ENCODE measurements at places on chromosomes 3 and 15. TPM values are rescaled to one million over a fixed set of nuclear protein-coding genes. Genes with fewer than 3 reads are reported as not detected.

Gene FAM107A
- polyA plus RNA-seq: 0.77 TPM

Gene SCAMP5
- 11.5 TPM for polyA plus RNA-seq

Gene TATDN2
- 43.3 TPM for polyA plus RNA-seq

Gene OCA2
- 17.2 TPM for polyA plus RNA-seq

Gene ROBO2
- polyA plus RNA-seq: 66.1 TPM

Gene ACKR4
- polyA plus RNA-seq: 2.4 TPM

Gene GOLGA8G
- 0.05 TPM for polyA plus RNA-seq

Gene SLC2A2
- polyA plus RNA-seq: not detected

Gene CTXN2
- polyA plus RNA-seq: not detected

Gene CKMT1A
- polyA plus RNA-seq: 0.12 TPM

- no peak for DNase-seq
These were observed 29.7 kb downstream of the VGLL3 start for GRCh38 chr3:86961297-86961696.

DNA sequence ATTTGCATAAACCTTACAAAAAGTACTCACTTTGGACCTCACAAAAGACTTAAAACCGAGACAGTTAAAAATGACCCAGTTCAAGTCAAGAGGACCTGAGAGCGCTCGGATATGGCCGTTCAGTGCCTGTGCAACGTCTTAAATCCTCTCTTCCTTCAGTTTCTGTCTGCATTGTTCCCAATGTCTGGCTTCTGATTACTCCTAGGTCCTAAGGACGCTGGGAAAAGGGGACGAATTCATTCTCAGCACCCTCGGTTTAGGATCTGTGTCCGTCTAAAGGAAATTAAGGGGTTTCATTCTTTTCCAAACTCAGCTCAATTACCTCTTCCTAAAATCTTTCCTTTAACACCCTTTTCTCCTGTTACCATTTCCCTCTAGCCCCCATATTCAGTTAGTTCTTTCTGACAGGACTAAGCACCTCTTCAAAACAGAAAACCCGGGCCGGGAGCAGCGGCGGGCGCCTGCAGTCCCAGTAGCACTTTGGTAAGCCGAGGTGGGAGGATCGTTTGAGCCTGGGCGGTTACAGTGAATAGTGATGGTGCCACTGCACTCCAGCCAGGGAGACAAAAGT is 970 bp downstream of the DPPA4 start:
- peak; percentile 21 for DNase-seq

DNA sequence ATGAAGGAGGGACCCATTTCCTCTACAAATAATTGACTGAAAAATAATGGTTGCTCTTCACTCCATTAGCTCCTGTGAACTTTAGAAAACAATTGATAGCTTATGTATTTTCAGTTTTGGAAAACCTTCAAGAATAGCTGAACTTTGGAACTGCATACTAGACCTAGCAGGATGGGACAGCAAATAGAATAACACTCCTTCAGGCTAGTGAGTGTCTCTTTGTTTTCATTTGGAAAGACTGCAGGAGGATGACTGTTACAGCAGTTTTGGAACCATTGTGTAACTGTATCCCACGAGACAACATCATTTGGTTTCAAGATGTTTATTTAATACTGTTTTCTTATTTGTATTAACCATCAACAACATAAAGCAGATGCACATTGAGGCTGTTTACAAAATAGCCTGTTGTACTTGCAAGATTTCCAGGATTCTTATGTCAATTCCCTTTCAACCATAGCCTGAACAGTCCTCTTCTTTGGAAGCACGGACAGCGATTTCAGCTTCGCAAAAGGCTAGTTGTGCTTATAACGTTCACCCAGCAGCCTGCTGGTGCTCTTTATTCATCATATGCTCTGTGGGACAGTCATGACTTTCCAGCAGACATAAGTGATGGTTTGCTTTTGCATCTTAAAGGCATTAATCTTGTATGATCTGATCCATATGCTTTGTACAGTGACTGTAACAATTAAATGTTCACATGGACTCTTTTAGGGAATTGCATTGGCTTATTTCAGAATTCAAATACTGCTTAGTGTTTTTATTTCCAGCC is 335.5 kb downstream of the IL5RA start:
- DNase-seq: no peak

GRCh38 chr3:87461443-87461842 is 185.1 kb upstream of the POU1F1 start:
- DNase-seq: no peak

DNA sequence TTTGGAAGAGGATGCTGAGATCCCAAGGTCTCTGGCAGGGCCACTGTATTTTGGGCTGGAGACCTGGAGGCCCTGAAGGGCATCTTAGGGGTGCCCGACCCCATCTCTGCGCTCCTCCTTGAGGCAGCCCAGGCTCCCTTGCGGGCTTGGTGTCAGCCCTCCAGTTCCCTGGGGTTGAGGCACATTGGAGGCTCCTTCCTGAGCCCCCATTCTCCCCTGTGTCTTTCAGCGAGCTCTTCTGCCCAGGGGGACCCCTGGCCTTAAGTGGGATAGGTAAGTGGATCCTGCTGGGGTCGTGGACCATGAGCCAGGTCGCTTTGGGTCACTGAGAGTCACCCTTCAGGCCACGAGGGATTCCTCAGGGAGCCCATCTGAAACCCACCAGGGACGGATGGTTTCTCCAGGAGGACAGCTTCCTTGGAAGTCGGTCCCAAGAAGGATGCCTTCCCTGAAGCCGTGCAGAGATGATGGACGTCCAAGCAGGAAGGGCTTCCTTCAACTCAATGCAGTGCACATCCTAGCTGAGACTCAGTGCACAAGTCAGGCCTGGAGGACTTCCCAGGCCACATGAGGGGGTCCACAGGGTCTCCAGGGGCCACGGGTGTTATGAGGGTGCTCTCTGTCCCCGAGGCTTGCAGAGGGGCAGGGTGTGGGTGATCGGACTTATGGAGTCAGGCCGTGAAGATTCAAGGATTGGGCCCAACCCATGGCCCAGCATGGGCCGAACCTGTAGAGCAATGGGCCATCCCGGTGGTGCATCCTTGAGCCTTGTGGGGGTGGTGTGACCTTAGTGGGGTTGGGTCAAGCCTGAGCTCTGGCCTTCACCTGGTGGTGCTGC is 224.3 kb downstream of the SNRPN start:
- no peak for DNase-seq

GRCh38 chr15:62853114-62853840 is 189.3 kb upstream of the TPM1 start:
- DNase-seq: no peak

- no peak for DNase-seq
These were observed 733.0 kb downstream of the ZPLD1 start for GRCh38 chr3:103167850-103168249.

DNA sequence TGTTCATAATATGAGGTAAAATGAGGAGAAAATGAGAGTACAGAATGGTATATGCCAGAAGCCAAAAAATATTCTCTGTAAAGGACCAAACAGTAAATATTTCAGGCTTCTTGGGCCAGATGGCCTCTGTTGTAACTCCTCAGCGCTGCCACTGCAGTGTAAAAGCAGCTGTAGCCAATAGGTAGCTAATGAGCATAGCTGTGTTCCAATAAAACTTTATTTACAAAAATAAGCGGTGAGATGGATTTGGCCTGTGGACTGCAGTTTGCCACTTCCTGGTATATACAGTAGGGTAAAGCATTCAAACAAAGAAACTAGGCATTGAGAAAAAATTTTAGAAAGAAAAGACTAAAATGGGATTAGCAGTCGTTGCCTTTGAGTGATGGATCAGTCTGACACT is 51.5 kb downstream of the BFSP2 start:
- no peak for DNase-seq

DNA sequence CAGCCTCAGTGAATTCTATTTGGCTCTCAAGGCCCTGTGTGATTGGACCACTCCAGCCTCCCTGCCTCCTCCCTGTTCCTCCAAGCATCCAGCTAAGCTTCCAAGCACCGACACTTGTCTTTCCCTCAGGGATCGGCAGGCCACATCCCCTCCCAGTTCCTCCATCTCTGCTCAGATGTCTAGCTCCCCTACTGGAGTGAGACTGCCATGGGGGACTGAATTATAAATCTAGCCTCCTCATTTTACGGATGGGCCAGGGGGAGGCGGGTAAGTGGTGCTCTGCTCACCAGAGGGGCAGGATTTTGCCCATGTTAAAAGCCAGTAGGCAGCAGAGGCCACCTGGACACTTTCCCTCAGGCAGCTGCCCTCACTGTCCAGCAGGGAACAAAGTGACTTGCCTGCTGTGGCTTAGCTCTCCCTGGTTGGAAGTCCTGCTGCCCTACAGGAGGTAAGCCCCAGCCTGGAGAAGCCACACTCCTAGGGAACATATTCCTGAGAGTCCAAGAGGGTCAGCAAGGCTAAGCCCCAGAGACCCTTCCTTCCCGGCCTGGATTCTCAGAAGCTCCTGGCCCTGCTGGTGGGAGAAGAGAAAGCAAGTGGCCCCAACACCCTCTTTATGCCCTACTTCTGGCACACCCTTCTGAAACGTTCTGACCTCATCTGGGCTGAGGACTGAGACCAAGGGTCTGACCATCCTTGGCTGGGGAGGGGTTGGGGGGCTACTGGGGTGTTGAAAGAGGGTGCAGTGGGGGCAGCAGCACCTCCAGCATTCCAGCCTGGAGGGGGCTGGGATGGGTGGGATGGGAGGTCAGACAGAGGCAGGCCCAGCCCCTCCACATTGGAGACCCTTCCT is 9.1 kb upstream of the HHATL start:
- DNase-seq: no peak

GRCh38 chr15:67101911-67102598 is 36.7 kb downstream of the SMAD3 start:
- DNase-seq: no peak

DNA sequence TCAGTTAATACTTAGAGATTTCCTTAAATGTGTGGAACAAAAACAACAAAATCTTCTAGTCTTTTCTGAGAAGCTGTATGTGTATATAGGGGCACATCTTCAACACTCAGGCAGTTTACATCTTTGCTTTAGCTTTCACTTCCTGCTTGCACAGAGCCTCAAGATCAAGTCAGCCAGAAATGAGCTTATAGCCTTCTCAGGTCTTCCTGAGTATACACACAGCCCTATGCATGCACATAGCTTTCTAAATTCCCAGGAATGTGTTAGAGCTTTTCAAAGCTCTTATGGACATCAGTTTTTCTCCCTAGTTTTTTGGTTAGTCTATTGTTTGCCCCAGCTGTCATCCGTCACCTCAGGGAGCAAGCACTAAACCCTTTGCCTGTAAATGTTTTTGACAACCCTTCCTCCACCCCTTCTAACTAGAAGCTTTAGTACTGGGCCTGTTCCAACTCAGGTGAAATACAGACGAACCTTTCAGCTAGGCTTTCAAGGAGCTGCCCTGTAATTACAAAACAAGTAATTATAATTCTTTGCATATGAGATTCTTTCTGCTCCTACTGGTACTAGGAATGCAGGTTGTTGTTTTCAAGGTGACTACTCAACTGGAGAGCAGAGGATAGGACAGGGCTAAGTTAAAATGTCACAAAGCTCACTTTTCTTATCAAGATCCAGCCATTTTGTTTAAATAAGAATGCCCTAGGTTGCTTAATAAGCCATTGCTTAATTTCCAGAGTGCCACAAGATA is 22.6 kb upstream of the MTMR10 start:
- DNase-seq: no peak

DNA sequence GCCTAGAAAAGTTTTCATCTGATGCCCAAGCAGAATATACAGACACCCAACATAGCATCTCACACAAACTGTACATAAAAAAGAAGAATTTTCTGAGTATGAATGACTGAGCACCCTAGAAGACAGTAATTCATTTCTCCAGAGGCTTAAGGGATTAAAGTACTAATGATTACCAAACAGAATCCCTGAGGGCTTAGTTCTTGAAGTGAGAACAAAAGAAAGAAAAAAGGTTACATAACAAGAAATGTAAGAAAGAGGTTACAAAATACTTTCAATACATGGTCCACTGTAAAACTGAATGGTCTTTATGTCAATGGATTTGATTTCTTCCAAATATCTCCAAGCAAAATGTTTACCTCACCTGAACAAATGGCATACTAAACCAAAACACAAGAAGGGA is 9.1 kb upstream of the NEK10 start:
- no peak for DNase-seq

GRCh38 chr3:15436246-15436645 is 8.8 kb downstream of the EAF1 start:
- no peak for DNase-seq

- no peak for DNase-seq
These were observed 15.3 kb downstream of the FBN1 start for GRCh38 chr15:48630245-48630644.

DNA sequence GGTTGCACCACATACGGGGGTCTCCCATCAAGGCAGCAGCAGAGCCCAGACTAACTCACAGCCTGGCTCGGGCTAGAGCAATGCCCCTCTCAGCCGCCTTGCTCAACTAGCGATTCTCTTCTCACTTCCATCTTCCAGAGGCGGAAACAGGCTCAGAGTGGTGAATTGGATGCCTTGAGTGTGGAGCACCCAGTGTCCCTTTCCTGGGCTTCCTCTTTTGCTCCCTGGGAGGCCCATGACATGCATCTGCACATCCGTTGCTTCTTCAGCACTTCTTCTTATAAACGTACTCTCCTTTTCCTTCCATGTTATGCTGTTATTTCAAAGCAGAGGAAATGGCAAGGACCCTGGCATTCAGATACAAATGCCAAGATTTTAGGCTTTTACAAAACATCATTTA is 2.1 kb upstream of the IQSEC1 start:
- DNase-seq: no peak

- DNase-seq: no peak
These were observed 21.3 kb downstream of the ADGRG7 start for GRCh38 chr3:100630664-100631063.

DNA sequence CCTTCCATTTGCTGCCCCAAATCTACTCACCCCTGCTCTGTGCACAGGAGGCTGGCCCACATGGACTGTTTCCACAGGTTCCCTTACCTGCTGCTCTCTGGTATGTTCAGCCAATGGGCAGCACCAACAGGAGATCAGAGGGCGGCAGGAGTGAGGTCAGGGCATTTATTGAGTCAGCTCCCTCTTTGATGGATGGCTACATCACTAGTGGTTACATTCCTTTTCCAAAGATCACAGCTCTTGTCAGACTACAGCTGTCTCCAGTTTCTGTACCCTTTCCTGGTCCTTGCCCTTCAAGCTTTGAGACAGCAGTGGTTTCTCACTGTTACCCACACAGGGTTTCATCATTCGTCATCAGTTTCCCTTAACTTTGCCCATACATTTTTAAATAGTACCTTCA is 325.1 kb downstream of the SUCLG2 start:
- DNase-seq: no peak
